ENCODE measurements at places on chromosomes 6 and 20.
A peak's percentile ranks its signal among the peaks of the same experiment; 100 is the strongest.

- DNase-seq, result peak; percentile 61
Measured at GRCh38 chr6:137230547-137230946, 11.4 kb upstream of the IFNGR1 start.

GRCh38 chr6:96236471-96236870, 220.7 kb downstream of the FUT9 start:
- no peak for DNase-seq

GRCh38 chr6:89073014-89073620, 7.4 kb upstream of the PNRC1 start:
- DNase-seq, result peak; percentile 51

DNA sequence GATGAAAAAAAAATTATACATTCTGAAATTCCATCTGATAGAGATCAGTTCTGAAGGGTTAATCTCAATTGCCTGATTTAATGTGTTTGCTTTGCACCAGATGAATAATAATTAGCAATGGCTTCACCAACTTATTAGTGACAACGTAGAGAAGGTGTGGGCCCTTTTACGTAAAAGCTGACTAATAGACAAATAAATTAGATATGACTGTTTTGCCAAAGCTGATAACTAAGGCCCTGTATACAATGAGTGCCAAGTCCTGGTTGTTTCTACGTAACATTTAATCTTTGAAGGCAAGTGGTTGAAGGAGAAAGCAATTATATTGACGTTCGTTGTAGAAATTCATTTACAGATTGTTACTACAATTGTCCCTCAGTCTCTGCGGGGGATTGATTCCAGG, 10.8 kb downstream of the SGK1 start:
- DNase-seq, result no peak

DNA sequence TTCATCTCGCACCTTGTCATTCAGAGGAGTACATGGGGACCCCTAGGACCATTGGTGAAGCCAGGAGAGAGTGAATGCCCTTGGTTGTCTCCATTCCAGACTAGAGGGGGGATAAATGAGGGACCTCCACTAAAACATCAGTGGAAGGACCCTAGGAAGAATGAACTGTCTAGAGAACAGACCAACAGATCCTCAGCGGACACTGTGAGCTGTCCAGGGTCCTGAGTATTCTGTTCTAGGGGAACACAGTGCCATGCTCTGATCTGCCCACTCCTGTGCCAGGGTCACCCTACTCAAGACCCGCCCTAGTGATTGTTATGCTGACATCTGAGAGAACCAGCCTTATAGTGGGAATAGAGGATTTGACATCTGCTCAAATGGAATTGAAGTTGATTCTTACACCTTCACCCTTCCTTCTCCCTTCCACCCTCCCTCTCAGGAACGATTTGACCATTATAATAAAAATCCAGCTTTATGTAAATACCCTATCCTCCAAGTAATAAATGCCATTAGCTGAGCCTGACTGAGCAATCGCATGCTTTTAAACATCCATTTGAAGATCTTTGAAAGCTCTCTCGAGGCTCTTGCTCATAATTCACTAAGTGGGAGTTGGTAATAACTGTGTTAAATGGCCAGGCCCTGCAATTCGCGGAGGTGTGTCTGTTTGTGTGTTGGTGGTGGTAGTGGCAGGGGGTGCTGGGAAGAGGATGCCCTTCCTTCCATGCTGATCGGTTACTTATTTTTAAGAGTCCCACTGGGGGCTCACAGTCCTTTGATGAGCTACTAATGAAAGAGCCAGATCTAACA, 43.6 kb upstream of the SLC32A1 start:
- no peak for DNase-seq
